ENCODE measurements at places on chromosomes 2 and 18. TPM values are rescaled to one million over a fixed set of nuclear protein-coding genes. Genes with fewer than 3 reads are reported as not detected.
A peak's percentile ranks its signal among the peaks of the same experiment; 100 is the strongest.

- peak; percentile 38 for DNase-seq
Measured at GRCh38 chr18:31497836-31498573, at the start of gene DSG2. Gene DSG2, plus strand, starts transcription at chr18:31498177. Its CDS starts 75 bp downstream, at chr18:31498252.

- DNase-seq: no peak
Measured at GRCh38 chr2:237666606-237667005, 39.2 kb downstream of the LRRFIP1 start.

- DNase-seq: no peak
Measured at GRCh38 chr2:217106650-217107014, 246.8 kb upstream of the TNP1 start.

- no peak for DNase-seq
Measured at GRCh38 chr2:33131749-33132148, 185.0 kb downstream of the LTBP1 start.

LRP2 gene
- polyA plus RNA-seq: 154 TPM

- no peak for DNase-seq
Measured at GRCh38 chr2:210399440-210400041, 77.0 kb downstream of the LANCL1 start.

POTEF gene
- polyA plus RNA-seq: 0.18 TPM

- no peak for DNase-seq
Measured at GRCh38 chr18:70684821-70685220, 396.0 kb downstream of the SOCS6 start.

DNA sequence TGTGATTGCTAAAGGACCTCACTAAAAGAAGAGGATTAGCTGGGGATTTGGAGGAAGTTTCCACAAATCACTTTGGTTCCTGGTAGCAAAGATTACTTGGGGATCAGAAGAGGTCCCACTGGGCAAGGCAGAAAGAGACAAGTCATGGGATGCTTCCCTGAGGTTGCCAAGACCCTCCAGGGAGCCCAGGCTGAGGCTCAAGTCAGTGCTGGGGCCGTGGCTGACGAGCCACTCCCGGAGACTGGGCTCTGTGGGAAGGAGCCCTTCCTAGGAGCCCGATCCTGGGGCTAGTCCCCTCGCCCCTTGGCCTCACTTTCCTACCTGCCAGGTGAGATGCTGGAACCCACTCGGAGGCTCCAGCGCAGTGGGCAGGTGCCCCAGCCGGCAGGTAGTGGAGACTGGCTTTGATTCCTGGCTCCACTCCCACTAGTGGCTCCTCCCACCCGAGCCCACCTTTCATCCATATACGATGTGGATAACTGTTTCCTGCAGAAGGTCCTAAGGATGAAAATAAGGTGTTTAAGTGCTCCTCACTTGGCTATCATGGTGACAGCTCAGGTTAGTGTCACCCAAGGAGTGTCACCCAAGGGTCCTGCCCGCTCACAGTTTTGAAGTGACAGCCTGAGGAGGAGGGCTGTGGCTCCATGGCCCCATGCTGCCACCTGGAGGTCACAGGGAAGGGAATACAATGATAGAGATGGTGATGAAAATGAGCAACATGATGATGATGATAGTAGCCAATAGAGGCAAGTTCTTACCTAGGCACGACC, 100.5 kb downstream of the CAPN13 start:
- peak; percentile 48 for DNase-seq

DNA sequence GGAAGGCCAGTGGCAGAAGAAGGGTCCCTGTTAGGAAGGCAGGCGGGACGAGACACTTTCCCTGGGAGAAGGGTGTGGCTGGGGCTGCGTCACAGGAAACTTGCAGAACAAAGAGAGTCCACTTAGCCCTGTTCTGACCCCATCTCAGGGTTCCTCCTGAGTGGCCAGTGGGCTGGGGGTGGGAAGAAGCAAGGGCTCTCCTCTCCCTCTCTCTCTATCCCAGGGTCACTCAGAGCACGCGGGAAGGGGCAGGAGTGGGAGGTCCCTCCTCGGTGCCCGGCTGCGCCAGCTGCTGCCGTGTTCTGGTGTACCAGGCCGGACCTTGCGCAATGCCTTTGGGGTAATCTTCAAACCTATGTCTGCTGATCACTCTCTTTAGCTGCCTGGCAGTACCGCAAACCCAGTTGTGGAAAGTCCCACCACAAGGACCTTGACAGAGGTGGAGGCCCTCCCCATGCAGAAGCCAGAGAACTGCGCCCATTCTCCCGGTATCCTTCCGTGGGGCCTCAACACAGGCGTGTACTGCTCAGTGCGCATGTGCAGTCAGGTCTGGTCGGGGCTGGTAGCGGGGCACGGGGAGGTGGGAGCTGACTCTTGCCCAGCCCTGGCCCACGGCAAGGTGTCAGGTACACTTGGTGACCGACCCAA, 47.8 kb upstream of the ST3GAL5 start:
- DNase-seq: no peak

- DNase-seq: no peak
Measured at GRCh38 chr2:215751200-215751910, 262.0 kb downstream of the MREG start.

- no peak for DNase-seq
Measured at GRCh38 chr2:184677171-184677570, 78.8 kb downstream of the ZNF804A start.

DNA sequence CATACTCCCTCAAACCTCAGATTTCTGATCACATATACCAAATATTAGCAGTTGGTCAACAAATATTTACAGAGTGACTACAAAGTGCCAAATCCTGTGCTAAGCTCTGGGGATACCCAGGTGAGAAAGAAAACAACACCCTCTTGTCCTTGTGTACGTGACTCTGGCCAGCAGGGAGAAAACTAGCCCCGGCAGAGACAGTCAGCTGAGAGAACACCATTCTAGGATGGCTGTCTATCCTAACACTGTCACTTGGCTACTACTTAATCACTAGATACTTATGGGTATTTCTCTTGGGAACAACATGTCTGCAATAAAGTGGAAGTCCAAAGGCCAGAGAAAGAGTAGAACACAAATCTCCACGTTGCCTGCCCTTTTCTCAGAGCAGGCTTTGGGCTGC, 57.9 kb upstream of the CD226 start:
- no peak for DNase-seq

DNA sequence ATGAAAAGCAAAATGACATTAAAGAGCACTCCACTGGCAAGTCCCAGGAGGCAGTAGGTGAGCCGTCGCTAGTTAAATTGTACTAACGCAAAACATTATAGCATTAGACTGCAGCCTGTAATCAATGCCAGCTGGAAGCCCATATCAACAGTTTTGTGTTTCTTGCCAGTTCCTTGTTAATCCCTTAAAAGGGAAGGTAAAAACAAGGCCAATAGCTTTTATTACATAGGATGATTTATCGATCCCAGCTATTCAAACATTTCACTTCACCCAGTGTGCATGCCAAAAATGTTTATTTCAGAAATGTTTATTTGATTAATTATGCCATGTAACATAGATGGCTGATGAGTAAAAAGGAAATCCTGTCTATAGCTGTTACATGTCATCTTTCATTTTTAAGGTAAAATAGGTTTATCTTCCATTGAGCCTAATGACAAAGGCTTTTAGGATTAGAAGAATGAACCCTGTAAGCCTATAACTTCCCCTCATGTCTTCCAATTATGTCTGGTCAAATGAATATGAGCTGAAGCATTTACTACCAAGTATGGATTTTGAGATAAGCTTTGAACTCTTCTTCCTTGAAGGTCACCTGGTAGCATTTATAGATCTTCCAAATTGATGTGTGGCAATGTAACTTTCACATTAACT, 591.2 kb downstream of the RNF144A start:
- DNase-seq: no peak

EVA1A gene
- polyA plus RNA-seq: 15.6 TPM

DNA sequence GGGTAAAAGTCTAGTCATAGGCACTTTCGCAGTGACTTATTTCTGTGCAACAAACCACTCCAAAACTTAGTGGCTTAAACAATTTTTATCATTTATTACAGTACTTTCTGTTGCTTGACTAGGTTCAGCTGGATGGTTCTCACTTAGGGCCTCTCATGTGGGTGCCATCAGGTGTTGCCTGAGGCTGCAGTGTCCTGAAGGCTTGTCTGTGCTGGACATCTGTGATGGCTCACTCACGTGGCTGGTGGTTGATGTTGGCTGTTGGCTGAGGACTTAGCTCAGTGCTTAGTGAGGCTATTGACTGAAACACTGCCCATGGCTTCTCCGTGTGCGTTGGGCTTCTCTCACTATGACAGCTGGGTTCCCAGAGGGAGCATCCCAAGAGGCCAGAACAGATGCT, 81.4 kb upstream of the GCFC2 start:
- DNase-seq: no peak

GRCh38 chr2:199979832-199980628, 24.6 kb downstream of the MAIP1 start:
- DNase-seq: peak; percentile 74

GRCh38 chr2:167504695-167505094, 616.4 kb downstream of the XIRP2 start:
- DNase-seq: no peak

DNA sequence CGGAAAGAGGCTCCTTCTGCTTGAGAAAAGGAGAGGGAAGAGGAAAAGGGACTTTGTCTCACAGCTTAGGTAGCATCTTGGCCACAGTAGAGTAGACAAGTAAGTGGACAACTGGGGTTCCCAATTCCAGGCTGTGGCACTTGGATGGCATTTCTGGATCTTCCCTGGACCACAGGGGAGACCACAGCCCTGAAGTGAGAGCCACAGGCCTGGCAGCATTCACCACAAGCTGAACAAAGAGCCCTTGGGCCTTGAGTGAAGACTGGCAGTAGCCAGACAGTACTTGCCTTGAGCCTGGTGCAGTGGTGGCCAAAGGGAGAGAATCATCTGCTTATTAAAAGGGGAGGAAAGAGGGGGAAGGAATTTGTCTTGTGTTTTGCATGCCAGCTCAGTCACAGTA, 226.1 kb upstream of the KLHL14 start:
- no peak for DNase-seq

DNA sequence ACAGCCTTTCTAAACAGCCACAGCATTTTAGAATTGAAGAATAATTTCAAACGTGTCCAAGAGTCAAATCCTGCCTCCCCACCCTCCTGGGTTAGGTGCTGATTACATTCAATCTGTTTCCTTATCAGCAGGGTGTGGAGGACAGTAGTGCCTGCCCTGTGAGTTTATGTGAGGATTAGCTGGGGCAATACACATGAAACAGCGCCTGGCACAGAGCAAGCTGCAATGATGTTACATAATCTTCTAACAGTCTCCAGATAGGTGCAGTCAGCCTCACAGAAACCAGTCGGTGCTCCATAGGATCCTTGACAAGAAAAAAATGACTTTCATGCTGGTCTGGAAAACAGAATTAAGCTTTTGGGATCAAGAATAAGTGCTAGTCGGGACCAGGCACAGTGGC, 91.7 kb upstream of the ITGA6 start:
- no peak for DNase-seq

- no peak for DNase-seq
Measured at GRCh38 chr2:39991298-39991697, 212.2 kb upstream of the THUMPD2 start.

GRCh38 chr2:73998451-73998850, 13.7 kb downstream of the TET3 start:
- no peak for DNase-seq

- DNase-seq: no peak
Measured at GRCh38 chr2:159904127-159904958, 106.3 kb upstream of the CD302 start.

DNA sequence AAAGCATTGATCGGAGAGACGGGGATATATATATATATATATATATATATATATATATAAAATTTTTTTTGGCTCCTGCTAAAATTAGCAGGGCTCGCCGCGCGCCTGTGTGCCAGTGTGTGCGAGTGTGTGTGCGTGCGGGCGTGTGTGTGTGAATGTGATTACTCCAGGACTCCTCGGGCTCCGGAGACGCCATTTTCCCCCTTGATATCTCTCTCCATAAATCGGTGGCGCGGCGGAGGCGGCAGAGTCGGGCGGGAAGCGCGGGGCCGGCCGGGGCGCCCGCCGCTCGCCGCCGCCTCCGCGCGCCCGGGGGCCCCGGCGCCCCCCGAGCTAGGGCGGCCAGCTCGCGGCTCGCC, 795 bp upstream of the SETBP1 start:
- no peak for DNase-seq

DNA sequence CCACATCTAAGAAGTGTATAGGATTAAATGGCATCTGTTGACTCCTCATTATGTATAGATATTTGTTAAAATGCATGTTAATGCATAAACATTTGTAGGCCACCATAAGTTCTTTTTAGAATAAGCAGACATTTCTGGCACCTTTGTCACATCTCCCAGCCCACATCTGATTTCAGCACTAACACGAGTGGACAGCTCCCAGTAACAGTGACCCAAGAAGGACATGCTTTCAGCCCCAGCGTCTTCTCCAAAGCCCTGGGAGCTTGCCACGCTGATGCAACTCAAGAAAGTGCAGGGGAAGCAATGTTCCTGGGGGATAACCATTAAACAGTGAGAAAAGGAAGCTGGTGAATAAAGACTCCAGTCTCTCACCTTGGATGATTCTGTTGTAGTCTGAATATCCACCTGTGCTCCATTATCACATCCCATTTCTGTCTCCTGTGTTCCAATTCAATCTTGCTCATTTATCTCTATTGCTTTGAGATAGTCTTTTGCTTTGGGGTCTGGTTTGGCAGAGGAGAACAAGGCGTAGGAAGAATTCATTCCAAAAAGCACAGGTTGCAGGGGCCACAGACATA, 182.6 kb upstream of the THSD7B start:
- DNase-seq: peak; percentile 22

SLC9A4 gene
- polyA plus RNA-seq: 8.0 TPM

DNA sequence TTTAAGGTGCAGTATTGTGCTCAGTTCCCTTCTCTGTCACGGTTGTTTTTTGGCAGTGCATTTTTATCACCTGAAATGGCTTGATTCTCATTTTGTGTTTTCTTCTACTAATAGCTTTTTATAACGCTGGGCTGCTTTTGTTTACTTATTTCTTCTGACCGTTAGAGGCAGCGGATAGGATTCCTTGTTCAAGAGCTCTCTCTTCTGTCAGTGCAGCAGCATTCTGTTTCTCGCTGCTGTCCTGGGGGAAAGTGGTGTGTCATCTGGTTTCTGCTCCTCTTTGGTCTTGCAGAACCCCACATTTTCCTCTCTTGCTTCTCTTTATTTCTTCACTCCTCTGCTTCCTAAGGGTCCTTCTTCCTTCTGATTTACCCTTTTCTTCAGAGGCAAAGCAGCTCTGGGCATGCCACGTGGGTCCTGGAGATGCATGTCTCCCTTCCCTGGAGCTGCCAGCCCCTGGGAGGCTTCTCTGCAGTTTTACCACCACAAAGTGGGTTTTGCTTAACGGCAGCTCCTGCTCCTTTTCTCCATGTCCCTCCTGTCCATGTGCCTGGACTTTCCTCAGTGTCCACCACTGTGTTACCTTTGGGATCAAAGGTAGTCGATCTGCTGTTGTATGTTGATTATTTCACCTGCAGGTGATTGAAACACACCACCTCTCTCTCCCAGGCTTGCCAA, 47.3 kb upstream of the SNTG2 start:
- DNase-seq: no peak

DNA sequence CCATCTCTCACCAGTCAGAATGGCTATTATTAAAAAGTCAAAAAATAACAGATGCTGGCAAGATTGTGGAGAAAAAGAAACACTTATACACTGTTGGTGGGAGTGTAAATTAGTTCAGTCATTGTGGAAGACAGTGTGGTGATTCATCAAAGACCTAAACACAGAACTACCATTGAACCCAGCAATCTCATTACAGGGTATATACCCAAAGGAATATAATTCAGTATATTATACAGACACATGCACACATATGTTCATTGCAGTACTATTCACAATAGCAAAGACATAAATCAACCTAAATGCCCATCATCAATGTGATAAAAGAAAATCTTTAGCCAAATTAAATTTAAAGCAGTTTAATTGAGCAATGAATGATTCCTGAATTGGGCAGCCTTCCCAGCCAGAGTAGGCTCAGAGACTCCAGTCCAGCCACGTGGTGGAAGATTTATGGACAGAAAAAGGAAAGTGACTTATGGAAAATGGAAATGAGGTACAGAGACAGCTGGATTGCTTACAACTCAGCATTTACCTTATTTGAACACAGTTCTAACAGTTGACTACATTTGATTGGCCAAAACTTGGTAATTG, 377.1 kb upstream of the SLC39A10 start:
- no peak for DNase-seq

All from right renal pelvis (tissue), 4 donors.